CD4-positive, alpha-beta T cell treated with Interleukin-4 for 1 hour (primary cell): ENCODE measurements at places on chromosomes 13 and 19.

DNA sequence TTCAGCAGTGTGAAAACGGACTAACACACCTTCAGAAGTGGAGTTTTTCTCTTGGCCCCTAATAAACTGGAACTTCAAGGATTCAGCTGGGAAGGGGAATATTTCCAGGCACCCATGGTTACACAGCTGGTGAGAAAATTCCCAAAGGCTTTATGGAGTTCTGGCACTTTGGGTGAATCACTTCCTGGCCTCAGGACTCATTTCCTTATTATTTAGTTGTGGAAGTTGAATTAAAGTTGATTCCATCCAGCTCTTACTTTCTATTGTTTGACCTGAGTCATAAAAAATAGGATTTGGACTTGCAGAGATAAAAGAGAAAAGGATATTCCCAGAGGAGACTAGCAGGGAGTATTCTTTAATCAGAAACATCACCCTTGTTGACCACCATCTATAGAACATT, 882.1 kb downstream of the UQCRFS1 start:
- DNase-seq: no peak

DNA sequence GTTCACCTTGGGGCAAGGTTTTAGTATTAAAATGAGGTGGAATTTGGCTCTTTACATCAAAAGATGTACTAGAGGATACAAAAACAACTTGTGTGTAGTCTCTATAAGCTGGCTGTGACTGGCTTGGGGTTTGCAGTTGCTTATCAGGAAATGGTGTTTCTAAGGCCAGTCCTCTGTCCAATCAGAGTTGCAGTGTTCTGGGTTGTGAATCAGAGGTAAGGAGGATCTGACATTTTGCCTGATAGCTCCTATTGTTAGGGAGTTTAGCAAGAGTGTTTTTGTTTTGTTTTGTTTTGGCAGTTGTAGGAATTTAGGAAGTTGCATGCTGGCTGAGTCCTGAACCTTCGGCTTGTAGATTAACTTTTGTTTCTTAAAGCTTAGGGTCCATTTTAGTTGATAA, 20.1 kb upstream of the ESD start:
- DNase-seq: no peak

GRCh38 chr19:35206379-35206778, 22.2 kb downstream of the FAM187B start:
- peak; percentile 88 for DNase-seq

DNA sequence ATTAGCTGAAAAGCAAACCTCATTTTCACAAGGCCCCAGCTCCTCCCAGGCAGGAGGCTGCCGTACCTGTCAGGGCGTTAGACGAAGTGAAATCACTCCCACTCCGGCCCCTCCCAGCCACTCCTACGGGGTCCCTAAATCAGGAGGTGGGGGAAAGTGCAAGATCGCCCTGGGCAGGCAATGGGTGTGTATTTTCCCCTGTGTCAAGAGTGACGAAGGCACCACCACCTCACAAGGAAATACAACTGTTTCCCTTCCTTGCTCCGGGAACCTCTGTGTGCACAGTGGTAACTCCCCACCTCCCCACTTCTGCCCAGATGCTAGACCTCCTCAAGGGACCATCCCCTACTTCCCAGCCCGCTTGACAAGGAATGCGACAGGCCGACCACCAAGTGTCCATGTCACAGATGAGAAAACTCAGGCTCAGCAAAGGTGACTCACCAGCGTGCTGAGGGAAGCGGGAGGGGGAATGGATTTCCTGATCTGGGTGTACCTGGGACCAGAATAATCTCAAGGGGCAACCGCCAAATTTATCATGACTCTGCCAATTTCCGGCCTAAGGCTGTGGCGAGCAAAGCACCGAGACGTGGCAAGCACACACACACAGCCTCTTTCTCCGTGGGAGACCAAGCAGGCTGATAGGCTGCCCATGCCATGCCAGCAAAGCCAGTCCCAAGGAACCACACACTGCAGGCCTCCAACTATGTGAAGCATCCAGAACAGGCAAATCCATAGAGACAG, 7.3 kb downstream of the PPP6R1 start:
- peak; percentile 43 for DNase-seq

DNA sequence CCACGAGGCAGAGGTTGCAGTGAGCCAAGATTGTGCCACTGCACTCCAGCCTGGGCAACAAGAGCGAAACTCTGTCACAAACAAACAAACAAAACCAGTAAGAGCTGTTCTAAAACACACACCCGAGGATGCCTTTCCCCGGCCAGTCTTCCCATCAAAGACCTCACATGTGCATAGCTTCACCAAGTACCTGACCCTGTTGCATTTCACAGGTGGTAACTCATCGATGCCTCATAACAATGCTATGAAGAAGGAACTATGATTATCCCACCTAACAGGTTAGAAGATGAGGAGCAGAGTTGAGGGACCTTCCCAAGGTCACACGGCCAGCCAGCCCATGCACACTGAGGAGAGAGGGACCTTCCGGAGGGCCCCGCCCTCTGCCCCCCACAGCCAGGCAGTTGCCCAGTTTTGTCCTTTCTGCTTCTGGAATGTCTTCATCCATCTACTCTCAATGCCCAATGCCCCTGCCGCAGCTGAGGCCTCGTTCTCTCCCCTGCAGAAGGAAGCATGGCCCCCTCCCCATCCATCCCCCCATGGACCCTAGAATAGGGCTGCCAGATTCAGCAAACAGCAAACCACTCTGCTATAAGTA, 16.8 kb upstream of the LENG8 start:
- DNase-seq: no peak

GRCh38 chr13:55999709-56000108, 1141.0 kb upstream of the PRR20A start:
- DNase-seq: no peak

- no peak for DNase-seq
Observed at GRCh38 chr19:54554896-54555295, 18.7 kb upstream of the LILRA2 start.

GRCh38 chr13:42354241-42355091, 82.5 kb downstream of the AKAP11 start:
- DNase-seq: peak; percentile 33

GRCh38 chr13:99293178-99293577, 14.0 kb downstream of the GPR183 start:
- peak; percentile 34 for DNase-seq

GRCh38 chr19:6979399-6979798, 41.8 kb downstream of the MBD3L2B start:
- no peak for DNase-seq

DNA sequence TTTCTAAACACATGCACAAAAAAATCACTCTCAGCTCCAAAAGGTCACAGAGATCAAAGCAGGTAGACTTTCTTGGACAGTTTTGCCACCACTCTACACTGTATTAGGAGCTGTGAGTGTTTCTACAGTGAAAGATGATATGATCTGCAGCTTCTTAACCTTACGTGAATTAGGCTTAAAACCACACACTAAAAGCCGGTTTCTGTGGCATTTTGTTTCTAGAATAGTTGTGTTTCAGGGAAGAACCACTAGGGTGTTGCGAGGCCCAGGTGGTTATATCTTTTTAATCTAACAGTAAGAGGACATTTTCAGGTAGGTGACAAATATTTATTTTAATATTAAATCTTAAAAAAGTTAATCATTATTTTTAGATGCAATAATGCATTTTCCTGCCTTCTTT, 216.4 kb downstream of the KLF5 start:
- DNase-seq: peak; percentile 3

DNA sequence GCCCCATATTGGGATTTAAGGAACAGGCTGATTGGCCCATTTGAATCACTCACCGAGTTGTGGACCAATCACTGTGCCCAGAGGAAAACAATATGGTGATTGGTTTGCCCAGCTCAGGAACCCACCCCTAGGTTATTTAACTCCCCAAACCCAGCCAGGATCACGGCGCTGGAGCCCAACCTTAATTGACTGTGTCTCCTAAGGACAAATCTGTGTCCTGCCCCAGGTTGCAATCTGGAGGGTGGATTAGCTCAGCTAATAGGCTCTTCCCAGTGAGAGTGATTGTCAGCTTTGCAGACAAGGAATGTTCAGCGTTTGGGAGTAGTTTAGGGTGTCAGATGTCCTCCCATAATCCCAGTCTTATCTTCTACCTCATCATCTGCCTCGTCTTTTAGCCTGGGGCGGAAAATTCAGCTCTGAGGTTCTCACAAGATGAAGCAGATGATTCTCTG, 3.5 kb upstream of the ZNF358 start:
- DNase-seq: no peak

- DNase-seq: no peak
Observed at GRCh38 chr19:57055956-57056355, 63.8 kb upstream of the USP29 start.

DNA sequence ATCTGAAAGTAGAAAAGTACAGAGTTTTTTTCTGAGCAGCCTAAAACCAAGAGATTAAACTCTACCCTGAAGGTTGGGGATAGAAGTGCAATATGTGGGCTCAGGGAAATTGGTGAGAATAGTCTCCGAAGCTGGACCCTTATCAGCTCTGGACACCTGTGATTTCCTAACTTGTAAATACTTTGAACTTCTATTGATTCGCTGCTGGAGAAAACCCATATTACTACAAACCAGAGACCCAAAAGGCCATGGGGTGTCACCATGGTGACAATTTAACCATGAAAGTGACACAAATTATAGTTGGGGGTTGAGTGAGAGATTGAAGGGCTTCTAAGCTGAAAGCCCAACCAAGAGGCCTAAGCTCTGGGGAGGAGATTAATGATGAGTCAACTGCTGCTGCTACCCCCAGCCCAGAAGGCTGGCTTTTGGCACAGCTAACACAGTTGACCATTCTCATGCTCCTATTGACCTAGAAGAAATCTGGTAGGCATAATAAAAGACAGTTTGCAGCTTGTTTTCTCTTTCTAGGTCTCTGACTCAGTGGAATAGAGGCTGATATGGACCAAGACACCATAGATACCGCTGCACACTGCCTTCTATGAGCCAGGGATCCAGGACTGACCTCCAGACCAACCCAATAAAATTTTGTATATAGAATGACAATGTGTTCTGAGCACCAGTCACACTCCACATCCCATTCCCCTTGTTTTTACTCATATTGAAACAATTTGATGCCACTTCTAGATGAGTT, 131.9 kb upstream of the FNDC3A start:
- DNase-seq: no peak

DNA sequence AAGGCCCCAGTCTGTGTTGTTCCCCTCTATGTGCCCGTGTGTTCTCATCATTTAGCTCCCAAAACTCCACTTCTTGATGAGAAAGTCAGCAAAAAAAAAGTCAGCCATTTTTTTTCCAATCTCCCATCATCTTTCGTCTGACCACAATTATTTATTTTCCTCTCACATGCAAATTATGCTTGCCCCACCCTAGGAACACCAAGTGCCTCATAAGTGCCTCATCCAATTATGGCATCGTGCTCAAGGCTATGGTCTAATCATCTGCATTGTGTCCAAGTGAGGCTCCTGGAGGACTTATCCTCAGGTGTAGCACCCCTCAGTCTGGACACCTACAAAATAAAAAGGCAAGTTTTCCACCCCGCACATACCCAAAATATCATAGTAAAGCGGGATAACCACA, 20.8 kb upstream of the IPO5 start:
- DNase-seq: no peak

GRCh38 chr19:52034051-52034728, 6.0 kb upstream of the ZNF614 start:
- no peak for DNase-seq

DNA sequence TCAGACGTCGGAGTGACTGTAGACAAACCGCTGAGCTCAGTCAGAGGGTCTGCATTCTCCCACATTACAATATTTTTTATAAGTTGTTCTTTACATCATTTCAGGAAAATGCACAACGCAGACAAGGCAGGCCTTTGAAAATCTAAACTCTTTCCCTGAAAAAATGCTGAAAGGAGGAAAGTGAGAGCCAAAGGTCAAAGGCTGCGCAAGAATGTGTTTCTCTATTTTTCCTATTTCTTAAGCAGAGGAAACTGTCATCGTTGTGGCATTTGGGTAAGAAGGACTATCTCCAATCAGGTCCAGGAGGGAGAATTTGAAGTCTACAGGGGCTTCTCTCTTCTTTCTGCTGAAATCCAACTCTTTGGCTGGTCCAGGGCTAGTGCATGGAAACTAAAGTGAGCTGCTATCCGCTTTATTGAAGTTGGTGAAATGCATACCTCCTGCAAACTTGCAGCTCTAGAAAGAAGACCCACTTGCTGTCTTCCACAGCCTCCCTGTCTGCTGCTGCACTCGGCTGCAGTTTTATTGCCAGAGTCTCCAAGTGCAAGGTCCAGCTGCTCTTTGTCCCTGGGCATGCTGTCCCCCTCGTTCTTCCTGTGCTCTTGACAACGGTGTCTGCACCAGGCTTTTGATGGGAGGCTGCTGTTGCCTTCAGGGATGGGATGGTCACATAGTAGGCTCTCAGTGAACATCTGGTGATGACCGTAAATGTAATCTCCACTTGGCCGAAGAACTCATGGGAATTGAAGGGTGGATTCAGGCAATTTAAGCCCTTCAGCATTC, 31.2 kb downstream of the ZNF536 start:
- DNase-seq: no peak

DNA sequence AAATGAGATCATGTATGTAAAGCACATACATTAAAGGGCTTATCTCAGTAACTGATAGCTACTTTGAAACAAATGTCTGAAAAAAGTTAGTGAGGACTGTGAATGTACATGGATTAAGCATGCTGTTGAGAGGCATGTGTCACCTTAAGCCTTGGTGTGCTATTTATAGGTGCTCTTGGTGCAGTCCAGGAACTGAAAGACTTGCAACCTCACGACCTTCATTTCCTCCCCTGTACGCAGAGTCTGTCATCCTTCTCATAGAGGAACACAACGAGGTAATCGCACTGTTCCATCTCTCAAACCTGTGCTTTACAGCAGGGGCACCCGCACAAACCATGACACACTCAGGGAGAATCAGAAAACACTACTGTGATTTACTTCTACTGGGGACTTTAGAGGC, 65.6 kb downstream of the UFM1 start:
- no peak for DNase-seq

GRCh38 chr13:77374786-77375185, 47.9 kb upstream of the MYCBP2 start:
- DNase-seq: no peak

DNA sequence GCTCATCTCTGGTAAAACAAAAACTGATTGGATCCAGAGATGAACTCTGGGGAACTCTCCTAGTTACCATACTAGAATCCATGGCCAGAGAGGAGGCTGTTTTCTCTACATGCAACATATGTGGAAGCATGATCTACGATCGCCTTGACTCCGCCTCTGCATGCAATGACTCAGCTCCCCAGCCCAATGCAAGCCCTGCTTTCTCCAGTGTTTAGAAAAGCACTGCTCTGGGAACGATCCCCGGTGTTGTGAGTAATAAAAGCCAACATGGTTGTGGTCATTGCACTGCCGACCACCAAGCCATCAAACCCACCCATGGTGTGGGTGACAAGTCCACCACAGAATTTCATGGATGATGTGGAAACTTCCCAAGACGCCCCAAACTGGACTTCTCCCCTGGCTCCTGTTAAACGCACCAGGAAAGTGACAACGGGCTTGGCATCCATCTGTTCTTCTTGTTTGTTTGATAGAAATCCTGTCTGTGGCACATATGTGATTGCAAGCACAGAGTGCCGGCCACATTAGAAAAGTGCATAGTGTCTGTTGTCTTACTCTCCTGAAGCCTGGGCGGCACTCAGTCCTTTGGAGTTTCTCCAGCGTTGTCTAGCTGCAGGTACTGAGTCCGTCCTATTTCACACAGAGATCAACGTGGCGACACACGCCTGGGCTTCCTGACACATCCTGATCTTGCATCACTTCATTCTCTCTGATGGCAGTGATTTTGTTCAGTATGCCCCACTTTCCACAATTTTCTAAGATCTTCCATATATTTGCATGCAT, 36.4 kb upstream of the VSTM2B start:
- no peak for DNase-seq

GRCh38 chr13:71774863-71775262, 92.1 kb downstream of the DACH1 start:
- DNase-seq: no peak
